ENCODE measurements at places on chromosomes 3 and 15.

DNA sequence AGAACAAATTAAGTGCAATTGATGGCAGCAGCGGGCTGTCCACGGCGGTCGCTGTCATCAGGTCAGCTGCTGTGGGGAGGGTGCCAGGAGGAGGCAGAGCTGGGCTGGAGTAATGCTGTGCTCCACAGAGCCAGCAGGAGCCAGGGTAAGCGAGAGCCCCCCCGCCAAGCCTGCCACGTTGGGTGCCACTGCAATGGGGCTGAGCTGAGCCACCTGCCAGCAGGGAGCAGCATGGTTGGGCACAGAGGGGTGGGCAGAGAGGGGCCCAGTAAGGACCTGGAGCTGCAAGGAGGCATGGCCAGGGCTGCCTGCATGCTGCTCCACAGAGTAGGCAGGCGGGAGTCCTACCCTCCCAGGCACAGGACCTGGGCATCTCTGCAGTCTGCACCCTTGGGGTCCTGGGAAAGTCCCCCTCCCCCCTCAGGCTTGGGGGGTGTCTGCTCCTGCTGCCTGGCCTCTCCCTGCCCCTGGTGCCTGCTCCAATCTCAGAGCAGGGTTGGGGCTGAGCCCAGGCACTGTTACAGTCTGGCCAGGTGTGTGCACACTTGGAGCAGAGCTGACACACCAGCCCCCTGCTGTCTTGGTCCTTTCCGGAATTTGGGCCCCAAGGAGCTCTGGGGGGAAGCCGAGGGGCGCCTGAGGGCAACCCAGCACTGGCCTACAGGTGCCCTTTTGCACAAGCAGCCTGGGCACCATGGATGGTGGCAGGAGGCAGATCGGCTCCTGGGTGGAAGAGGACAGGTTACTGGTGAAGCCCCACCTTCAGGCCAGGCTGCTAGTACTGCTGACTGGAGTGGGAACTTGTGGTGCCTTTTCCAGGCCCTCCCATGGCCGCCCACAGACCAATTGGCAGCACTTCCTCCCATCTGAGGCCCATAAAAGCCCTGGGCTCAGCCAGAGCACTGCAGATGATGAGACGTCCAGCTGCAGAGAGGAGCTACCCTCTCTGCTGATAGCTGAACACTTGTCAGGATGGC, 8.5 kb upstream of the PIAS1 start:
- DNase-seq = no peak

DNA sequence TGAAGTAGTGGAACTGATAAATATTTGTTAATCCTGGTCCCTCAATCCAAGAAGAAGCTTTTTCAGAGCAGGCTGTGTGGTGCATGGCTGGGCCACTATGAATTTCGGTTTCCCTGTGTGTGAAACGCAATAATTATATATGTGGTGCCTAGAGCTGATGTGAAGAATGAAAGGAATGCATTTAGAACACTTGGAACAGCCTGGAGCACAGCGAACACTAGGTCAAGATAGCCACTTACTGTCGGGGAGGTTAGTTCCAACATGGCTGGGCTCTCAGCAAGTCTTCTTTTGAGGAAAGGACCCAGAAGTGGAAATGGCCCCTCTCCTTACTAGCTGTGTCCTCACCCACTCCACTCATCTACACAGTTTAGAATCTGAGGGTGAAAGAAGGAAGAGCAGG, 245.7 kb downstream of the FHIT start:
- DNase-seq = no peak

DNA sequence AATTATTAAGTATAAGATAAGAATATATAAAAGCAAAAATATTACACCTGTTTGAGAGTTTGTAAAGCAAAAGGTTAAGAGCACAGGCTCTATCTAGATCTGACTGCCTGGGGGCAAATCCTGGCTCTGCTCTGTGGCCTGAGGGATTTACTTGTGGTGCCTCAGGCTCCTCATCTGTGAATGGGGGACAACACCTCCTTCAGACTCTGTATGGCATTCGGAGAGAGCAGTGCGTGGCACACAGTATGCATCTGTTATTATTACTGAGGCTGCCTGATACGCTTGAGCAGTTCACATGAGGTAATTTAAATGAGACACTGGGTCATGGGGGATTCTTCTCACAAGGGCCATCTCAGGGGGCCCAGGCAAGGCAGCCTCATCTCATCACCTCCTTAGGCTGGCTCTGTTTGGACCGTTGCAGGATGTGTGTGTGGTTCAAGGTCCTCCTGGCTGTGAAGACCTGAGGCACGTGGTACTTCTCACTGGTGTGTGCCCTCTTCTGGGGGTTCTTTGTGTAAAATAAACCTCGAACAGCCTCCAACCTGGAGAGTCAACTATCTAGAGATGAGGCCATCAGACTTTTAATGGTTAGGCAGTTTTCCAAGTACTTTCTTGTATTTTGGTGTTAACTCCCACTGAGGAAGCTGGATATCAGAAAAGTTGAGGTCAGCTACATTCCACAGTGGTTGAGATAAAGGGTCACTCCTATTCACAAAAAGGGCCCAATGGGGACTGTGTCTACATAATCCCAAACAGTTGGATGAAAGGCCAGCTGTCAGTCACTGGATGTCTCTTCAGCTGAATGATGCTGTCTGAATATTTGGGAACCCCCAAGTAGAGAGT, 9.0 kb downstream of the GNB5 start:
- DNase-seq = no peak

DNA sequence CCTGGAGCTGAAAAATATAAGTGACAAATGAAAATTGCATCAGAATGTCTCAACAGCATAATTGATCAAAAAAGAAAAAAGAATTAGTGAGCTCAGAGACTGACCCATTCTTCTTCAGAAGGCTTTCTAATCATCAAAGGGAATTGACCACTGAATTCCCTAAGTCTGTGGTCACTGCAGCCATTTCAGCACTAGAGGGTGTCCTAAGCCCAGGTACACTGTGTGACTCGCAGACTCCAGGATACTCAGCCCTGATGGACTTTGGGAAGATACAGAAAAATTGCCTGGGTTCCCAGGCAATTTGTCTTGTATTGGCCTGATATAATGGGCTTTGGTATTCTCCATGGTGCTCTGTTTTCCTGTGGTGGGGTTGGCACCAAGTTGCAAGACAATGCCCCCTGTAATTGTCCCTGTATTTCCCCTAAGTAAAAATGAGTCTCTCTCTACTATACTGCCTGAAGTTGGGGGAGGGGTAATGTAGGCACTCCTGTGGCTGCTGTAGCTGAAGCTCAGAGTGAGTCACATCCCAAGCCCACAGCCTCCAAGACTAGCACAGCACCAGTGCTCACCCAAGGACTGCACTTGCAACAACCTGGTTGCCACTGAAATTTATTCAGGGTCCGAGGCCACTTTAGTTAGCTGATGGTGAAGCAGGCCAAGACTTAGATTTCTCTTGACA, 256.0 kb upstream of the STAC start:
- DNase-seq = no peak

DNA sequence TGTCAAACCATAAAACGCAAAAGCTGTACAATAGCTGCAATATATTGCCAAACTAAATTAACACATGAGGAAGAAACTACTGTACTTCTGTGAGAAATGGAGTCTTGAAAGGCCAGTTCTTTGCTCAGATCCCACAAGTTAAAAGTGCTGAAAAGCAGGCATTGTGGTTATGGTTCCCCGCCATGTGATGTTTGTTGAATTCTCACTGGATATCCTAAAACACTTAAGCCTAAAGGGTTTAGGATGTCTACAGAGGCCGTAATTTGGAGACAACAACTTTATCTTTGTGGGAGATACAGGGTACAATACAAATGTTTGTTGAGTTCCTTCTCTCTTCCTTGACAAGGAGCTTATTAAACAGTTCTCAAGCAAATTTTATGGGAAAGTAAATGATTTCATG, 53.2 kb downstream of the TMEM212 start:
- DNase-seq = no peak

GRCh38 chr3:65145680-65146079, 457.9 kb upstream of the ADAMTS9 start:
- no peak for DNase-seq

DNA sequence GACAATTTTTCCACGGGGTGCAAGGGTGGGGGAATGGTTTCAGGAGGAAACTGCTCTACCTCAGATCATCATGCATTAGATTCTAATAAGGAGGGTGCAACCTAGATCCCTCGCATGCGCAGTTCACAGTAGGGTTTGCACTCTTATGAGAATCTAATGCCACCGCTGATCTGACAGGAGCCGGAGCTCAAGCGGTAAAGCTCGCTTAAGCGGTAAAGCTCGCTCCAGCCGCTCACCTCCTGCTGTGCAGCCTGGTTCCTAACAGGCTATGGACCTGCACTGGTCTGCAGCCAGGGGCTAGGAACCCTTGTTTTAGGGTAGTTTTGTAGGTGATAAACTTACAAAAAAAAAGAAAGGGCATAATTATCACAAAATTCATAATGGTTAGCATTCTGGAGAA, 53.9 kb upstream of the RYR3 start:
- no peak for DNase-seq

GRCh38 chr3:126179825-126180476, 435 bp downstream of the ALDH1L1 start:
- no peak for DNase-seq

GRCh38 chr3:78754066-78754743, 1013.6 kb downstream of the ROBO1 start:
- DNase-seq = no peak

DNA sequence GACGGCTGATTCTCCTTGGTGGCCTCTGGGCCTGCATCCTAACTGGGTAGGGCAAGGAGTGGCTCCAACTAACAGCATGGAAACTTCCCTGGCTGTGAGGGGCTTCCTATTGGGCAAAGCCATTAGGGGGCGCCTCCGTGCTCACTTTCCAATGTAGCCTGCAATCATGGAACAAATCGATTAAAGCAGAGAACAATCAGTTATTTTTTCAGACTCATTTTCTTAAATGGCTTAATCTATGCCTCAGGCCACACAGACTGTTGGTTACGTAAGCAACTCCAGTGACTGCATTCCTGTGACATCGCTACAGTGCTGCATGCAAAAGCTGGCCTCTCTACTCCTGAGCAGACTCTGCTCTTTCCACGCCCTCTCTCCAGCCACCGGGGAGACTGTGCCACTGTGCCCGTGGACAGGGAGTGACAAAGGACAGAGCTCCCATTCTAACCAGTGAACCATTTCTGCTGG, 278.9 kb downstream of the KLF13 start:
- DNase-seq = no peak

GRCh38 chr3:112560307-112560706, 1.5 kb downstream of the ATG3 start:
- no peak for DNase-seq

- DNase-seq = no peak
Observed at GRCh38 chr15:23866832-23867231, 179.7 kb upstream of the NDN start.

DNA sequence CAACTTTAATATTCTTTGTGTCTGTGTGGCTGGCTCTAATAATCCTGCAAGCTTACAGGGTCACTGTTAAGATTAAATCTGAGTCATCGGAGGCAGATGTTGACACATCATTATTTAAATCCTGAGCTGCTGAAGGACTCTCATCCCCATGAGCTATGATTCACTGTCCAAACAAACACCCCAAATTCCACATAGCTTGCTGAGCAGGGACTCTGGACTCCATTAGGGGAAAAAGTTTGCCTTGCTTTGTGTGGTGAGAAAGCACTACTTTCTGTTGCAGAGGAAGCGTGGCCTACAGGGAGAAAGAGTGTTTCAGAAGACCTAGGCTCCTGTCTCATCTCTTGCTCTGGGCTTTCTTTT, 213.7 kb downstream of the PDCD6IP start:
- no peak for DNase-seq

DNA sequence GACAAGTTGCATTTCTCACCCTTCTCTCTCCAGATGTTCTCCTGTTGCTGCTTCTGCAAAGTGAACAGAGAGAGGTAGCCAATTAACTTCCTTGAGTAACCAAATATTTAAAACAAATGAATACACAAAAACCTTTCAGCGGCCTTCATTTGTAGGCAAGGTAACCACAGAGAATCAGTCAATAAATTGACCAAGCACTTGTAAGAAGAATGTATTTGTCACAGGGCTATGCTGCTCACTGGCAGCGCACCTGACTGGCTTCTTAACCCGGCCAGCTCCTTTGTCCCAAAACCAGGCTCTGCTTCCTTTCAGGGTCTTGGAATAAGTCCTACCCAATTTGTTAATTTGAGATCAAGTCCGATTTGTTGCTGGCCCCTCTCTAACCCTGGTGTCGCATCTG, 43.5 kb upstream of the STXBP5L start:
- DNase-seq = no peak

GRCh38 chr15:73370151-73370550, 1.4 kb upstream of the HCN4 start:
- DNase-seq = no peak

DNA sequence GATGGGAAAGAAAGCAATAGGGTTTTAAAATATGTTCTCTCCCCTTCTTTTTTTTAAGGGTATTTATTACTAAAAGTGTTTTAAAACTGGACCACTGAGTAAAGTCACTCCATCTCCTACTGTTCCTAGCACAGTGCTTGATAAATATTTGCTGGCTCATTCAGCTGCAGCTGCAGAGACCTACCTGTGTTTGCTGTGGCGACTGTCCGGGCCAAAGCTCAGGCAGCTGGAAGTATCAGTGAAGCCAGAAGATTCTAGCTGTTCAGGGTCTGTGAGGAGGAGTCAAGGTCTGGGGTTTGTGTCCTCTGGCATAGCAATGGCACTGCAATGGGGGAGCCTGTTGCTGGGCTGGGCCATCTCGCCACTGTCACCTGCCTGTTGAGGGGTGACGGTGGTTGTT, 109.9 kb downstream of the RPLP1 start:
- no peak for DNase-seq

DNA sequence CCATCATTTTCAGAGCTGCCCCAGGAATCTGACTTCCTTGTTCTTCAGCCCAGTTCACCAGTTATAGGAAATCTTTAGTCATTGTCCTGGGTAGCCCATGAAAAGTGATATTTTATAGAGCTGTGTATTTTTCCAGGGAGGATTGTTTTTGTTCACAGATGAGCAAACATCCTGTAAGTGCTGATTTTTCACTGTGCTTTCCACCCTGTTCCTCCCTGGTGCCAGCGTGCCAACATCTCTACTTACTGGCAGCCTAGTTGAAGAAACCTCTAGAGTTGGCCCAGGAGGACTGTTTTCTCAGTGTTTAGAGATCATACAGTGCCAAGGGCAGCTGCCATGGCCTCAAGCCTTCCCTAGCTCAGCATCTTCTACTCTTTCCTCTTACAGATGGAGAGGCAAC, 41.3 kb downstream of the ST6GAL1 start:
- DNase-seq = no peak

DNA sequence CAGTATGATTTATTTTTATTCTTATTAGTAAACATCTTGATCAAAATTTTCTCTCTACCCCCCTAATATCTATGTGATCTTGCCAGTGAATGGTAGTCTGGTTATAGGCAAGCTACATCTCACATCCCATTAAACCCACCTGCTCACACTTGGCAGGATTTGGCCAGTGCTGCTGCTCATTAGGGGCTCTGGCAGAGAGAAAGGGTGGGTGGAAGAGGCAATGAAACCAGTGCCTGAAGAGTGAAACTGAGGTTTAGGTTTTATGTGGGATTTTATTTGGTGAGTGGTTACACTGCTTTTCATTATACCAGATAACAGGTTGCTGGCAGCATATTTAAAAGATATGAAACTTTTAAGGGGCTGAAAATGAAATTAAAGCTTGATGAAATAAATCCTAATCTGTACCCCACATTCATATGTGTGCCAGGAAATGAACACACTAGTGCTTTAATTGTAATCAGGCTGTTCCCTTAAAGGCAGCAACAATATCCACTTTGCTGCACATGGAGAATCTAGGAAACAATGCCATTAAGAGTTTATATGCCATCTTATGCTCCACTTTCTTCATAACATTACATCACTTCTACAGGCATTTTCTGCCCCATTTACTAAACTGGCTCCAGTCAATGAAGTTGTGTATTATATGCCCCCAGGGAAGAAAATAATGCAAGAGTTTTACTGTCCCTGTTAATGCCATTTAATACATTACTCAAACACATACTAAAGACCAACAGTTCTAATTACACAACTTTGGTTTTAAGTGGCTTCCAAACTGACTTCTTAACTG, 688.7 kb downstream of the MECOM start:
- no peak for DNase-seq

Data from anterior cingulate cortex (tissue), 58 donors.